LNCaP clone FGC (cell line): ENCODE measurements at places on chromosomes 16 and 17.

- no peak for DNase-seq
These were observed 1.1 kb downstream of the SEZ6L2 start for GRCh38 chr16:29898135-29898803.

DNA sequence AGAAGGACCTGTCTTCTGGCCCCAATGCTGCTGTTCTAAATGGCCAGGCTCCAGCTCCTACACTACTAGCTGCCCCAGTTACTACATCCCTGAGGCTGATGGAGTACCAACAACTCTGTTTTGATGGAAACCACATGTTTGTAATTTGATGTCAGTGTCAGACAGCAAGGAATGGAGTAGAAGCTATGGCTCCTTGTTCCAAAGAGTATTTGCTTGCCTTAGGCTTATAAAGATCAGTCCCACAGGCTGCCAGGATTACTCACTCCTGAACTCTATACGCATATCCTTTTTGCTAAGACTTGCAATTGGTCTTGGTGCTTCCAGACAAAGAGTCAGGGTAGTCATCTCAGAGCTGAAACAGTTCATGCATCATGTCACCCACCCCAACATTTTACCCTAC lies 139.6 kb downstream of the HS3ST3A1 start:
- no peak for DNase-seq

GRCh38 chr17:7629939-7630571 lies at the start of gene SHBG:
SHBG (plus strand) TSS chr17:7630135; CDS start chr17:7630173, 38 bp downstream.
- no peak for DNase-seq

DNA sequence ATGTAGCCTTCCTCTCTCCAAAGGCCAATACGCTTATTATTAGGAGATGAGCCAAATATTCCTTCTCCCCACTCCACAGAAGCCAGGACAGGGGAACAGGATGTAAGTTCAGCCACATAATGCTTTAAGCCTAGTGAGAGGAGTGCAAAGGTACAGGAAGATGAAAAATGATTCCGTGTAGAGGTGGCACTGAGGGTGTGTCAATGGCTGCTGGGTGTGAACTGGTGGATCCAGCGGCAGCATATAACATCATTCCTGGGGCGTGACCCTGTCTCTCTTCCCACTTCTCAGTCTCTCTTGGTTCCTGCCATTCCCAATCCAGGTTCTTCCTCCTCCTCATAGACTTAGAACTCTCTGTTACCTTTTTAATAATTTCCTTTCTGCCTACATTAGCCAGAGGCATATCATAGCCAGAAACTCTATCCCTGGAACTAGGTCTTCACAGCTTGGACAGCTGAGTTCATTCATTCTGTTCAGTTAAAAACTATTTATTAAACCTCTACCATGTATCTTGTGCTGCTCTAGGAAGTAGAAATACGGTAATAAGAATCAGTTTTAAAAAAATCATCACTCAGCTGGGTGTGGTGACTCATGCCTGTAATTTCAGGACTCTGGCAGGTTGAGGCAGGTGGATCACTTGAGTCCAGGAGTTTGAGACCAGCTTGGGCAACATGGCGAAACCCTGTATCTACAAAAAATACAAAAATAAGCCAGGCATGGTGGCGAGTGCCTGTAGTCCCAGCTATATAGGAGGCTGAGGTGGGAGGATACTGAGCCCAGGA lies 58.0 kb upstream of the FAM20A start:
- no peak for DNase-seq

DNA sequence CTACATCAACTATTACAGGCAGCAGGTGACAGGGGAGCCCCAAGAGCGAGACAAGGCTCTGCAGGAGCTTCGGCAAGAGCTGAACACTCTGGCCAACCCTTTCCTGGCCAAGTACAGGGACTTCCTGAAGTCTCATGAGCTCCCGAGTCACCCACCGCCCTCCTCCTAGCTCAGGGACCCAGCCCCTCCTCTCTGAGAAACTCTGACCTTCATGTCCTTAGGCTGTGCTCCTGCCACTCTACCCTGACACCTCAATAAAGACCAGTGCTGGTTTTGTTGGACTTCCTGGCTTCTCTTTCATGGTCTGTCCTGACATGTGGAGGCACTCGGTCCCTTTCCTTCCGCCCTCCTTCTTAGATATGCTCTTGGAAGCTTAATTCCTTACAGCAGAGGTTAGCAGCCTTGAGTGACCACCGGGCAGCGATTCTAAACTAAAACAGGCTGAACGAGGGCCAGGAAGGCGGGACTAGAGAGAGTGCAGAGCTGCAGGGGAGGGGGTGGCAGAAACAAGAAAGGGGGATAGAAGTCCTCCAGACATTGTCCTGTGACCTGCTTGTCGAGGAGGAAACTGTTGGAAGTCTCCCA lies 915 bp downstream of the AHSP start:
- no peak for DNase-seq

DNA sequence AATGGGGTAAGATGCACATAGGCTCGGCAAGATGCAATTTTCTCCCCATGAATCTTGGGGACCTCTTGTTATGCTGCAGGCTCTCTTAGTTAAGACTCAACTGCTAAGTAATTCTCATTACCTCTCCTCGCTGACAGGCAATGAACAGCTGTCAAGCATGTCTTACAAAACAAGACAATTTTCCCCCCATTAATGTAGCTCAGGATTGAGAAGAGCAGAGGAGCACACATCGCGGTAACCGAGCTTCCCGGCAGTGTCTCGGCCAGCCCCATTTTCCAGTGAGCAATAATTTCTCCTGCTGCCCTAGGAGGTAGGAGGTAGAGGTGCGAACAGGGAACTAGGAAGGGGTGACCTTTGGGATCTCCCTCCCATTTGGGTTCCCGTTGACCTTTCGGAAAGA lies 272.1 kb downstream of the HAPSTR1 start:
- no peak for DNase-seq

DNA sequence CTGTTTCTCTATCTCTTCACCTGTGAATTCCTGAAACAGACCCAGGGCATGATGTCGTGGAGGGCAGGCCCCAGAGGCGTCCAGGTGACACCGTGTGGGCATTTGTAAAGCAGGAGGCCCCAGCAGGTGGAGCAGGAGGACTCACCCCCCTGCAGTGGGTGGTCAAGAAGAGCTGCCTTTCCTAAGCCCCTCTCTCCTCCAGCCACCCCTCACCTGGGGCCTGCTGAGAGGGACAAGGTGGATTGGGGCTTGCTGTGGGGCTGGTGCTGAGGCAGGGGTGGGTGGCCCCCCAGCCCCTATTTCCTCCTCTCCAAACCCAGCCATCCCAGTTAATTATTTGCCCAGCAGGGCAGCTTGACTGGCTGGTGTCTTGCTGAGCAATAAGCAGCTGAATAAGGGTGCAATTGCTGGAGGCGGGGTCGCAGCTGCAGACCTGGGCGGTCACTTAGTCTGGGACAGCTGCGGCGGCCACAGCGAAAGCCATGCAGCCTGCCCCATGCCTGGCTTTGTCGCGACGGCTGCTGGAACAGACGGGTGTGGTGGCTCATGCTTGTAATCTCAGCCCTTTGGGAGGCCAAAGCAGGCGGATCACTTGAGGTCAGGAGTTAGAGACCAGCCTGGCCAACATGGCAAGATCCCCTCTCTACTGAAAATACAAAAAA lies 56.4 kb downstream of the JPH3 start:
- no peak for DNase-seq

GRCh38 chr17:44093231-44093900 lies 22.8 kb downstream of the G6PC3 start:
- DNase-seq = no peak

DNA sequence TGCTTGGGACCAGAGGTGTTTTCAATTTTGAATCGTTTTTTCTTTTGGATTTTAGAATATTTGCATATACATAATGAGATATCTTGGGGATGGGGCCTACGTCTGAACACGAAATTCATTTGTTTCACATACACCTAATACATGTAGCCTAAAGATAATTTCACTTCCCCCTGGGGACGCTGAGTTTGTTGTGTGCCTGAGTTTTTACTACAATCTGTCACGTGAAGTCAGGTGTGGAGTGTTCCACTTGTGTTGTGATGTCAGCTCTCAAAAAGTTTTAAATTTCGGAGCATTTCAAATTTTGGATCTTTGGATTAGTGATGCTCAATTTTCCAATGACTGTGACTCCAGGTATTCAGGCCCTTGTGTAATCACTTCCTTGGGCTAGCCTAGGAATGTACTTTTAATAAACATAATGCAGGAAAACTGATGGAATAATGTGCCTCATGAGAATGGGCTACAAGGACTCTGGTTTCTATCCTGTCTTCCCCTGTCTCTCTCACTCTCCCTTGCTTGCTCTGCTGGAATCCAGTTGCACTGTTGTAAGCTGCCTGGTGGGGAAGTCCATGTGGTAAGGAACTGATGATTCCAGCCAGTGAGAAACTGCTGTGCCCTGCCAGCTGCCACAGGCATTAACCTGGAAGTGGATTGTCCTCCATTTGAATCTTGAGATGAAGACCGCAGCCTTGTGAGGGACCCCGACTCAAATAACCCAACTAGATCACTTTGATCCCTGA lies 403.8 kb downstream of the SHISA9 start:
- DNase-seq = no peak

GRCh38 chr16:19883966-19884485 lies 622 bp downstream of the GPRC5B start:
- no peak for DNase-seq

- DNase-seq = no peak
These were observed 11.3 kb downstream of the DNAAF1 start for GRCh38 chr16:84156342-84156784.

DNA sequence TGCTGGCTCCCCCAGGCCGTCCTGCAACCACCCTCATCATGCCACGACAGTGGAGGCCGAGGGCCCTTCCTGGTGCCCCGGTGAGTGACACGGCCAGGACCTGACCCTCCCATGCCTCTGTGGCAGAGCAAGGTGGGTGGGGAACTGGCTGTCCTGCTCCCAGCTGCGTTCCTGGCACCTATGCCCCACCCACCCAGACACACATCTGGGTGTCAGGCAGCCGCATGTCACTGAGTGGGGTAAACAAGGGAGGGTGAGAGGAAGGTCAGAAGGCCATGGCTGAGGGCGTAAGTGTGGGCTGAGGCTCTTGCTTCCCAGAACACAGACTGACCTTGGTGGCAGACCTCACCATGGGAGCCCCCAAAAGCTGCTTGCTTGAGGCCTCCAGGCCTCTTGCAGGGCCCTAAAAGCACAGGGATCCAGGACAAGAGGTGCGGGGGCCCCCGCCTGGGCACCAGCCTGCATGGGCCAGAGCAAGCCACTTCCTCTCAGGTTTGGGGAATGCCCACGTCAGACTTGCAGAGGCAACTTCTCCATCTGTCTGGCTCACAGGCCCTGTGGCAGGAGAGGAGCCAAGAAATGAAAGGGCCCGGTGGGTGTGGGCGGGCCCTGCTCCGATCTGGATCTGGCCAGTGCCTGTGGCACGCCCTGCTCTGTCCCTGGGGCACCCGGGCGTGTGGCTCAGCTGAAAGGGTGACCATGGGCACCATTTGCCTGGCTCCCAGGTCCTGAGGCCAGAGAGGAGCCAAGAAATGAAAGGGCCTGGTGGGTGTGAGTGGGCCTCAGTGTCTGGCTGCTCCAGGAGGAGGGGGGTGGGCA lies 3.9 kb upstream of the CCDC57 start:
- no peak for DNase-seq

- no peak for DNase-seq
These were observed 54.3 kb upstream of the ZKSCAN2 start for GRCh38 chr16:25311950-25312349.

GRCh38 chr17:27471321-27472269 lies 15.3 kb downstream of the KSR1 start:
- no peak for DNase-seq

- peak; percentile 46 for DNase-seq
These were observed 7.8 kb downstream of the KRT28 start for GRCh38 chr17:40791787-40792436.

DNA sequence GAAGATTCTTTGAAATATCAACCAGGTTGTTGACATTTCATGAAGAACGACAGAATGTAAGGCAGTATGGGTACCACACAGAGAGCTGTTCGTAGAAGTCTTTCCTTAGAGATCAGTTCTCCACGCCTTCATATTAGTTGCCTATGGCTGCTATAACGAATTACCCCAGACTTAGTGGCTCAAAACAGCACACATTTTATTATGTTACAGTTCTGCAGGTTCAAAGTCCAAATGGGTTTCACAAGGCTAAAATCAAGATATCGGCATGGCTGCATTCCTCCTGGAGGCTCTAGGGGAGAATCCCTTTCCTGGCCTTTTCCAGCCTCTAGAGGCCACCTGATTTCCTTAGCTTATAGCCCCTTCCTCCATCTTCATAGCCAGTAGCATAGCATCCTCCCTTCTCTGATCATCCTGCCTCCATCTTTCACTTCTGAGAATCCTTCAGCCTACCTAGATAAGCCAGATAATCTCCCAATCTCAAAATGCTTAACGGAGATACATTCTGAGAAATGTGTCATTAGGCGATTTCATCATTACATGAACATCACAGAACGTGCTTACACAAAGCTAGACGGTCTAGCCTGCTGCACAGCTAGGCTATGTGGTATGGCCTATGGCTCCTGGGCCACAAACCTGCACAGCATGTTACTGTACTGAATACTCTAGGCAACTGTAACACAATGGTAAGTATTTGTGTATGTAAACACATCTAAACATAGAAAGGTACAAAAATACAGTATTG lies 26.0 kb downstream of the ERCC4 start:
- no peak for DNase-seq

- DNase-seq = no peak
These were observed 12.9 kb downstream of the TRPV2 start for GRCh38 chr17:16428098-16428882.

DNA sequence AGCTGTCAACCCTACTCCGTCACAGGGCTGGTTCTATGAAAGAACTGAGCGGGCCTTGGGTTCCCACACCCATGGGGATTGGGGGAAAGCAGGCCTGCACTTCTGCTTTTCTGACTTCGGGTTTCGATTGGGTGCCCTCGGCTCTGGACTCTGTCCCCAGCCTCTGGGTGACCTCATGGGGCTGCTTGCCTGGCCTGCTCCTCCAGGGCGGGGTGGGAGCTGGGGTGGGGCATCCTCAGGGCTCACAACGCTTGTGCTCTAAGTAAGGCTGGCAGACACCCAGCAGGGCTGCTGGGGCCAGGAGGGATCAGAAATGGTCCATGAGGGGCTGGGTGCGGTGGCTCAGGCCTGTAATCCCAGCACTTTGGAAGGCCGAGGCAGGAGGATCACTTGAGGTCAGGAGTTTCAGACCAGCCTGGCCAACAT lies 19.2 kb downstream of the ARHGAP27 start:
- DNase-seq = no peak

DNA sequence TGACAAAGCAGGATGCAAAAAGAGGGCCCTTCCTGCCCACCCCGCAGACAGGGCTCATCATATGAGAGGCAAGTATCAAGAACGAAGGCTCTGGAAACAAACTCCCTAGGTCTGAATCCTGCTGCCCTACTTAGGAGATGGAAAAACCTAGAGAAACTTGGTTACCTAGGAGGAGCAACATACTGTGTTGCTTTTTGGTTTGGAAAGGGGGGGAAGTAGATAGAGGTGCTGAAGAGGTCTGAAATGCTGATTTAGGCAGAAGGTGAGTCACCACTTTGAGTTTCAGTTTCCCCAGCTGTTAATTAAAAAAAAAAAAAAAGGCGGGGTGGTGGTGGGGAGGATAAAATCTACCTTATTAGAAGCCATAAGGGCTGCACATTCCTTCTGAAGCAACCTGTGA lies 1.5 kb downstream of the N4BP1 start:
- no peak for DNase-seq

DNA sequence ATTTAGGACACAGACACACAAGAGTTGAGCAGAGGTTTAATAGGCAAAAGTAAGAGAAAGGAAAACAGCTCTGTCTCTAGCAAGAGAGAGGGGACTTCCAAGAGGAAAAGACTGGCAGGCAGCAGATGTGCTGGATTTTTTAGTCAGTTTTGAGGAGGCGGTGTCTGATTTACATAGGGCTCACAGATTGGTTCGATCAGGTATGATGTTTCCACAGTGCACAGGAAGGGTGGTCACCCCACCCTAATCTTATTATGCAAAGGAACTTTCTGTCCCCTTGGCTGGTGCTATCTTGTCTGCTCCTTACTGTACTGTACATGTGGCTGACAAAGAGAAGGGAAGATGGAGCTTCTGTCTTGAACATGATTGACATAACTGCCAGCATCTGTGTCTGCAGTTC lies 25.3 kb downstream of the BFAR start:
- DNase-seq = no peak
